ENCODE measurements at places on chromosomes 4 and X.

GRCh38 chr4:26484516-26484915 is 5.8 kb downstream of the CCKAR start:
- DNase-seq: no peak

DNA sequence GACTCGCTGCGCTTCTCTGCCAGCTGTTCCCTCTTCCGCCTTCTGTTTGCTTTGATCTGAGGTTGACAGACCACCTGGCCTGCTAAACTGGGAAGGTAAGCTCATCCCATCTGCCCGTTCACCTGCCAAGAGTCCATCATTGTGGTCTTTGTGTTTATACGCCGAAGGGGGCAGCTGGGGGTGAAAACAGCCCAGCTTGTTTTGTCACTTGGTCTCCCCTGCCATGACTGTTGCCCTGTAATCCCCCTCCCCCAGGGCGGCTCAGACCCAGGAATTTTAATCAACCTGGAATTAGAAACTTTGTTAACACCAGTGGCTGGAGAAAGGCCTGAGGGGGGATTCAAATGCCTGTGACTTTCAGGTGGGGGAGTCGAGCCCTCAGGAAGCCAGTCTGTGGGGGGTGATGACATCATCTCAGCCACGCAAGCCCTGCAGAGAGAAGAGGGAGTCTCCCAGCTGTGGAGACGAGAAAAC is 333.3 kb downstream of the BCOR start:
- DNase-seq: no peak

DNA sequence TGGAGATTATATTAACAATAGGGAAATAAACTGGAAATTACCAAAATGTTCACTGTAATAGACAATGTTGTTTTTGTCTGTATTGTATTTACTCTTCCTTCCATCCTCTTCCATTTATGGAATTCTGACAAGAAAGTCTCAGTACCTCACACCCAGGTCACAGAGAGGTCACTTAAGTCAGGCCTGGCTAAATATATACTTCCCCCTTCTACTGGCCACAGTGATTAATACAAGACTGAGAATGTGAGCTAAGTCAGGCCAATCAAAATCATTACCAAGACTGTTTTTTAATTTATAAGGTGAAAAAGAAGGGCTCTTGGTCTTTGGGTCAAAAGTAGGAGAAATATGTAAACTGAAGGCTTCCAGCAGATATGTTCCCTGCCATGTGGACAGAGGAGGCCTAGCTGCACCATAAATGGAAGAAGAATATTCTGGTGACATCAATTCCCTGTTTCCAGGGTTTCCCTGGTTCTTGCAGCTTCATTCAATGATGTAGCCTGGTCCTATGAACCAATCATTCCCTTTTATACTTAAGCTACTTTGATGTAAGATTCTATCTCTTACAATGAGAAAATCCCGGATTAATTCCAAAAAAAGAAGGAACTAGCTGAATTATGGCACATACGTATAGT is 64.3 kb downstream of the LRBA start:
- DNase-seq: no peak

- no peak for DNase-seq
Observed at GRCh38 chr4:110460074-110460746, 15.7 kb upstream of the ENPEP start.

DNA sequence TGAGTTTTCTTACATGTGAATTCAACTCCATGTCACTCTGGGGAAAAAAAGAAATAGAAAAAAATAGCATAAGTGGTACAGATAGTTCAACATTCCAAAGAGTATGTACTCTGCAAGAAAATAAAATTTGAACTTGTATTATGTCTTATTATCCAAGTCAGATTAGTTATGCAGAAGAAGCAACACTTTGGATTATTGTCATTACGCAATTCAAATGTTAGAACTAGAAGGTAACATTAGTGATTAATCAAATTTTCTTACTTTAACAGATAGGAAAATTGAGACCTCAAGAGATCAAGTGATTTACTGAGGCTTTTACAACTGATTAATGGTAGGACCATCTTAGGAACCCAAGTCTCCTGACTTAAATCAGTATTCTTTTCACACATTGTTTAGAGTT is 159.1 kb downstream of the STIM2 start:
- DNase-seq: no peak

GRCh38 chrX:39381422-39381821 is 580.2 kb downstream of the MID1IP1 start:
- DNase-seq: no peak

DNA sequence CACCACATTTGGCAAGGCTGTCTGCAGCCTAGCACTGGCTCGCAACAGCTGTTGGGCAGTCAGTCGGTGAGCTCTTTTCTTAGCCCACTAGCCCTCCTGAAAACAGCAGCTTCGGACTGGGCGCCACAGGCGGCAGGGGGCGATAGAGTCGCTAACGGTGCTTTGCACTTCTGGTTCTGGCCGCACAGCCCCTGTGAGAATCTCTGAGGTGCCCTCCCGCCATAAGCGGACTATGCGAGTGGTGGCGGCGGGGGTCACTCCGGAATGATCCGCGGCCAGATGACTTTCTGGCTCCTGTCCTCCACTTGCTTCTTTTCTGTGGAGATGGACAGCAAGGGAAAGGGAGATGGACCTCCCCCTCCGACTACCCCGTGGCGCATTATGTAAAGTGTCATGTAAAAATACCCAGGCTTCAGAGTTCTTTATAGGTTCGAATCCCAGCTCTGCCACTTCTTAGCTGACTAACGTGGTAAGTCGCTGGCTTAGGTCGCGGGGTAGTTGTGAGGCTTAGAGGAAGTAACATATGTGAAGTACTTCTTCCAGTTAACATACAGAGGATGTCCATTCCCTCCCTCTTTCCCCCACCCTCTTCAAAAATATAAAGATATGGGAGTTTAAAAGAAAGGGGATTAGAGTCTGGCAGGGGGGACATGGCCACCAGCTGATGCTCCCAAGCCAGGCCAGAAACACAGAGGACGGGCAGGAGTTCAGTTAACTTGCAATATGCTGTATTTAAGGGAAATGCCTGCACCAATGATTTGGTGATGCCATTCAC is 11.0 kb downstream of the ARHGAP36 start:
- no peak for DNase-seq

DNA sequence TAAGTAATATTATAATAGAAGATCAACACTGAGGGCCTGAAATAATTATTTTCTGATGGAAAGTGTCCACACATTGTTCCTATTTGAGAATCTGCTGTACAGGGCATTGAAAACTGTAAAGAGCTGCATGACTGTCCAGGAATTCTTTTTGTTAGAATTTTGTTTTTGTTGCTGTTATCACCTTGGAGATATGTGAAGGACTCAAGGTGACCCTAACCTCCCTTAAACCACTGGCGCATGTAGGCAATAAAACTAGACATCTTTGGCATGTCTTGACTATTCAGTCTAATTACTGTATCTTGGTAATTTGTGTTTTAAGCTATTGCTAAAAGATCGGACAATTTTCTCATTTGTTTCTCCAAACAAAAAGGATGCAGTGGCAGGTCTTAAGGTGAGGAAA is 55.5 kb upstream of the SMIM10 start:
- no peak for DNase-seq

- DNase-seq: no peak
Observed at GRCh38 chrX:80388206-80388605, 32.0 kb upstream of the TENT5D start.

DNA sequence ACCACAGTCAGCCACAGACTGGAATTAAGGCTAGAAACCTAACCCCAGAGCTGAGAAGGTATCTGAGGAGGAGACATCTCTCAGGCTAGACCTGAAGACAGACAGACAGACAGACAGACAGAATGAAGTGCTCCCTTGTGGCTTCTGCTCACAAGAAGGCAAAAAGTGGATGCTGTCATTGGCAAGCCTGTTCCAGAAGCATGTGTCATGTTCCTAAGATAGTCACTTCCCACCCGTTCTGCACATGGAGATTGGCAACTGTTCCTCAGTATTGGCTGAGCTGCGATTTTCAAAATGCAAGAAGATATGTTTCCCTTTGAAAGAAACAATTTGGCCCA is 166.4 kb downstream of the NSUN7 start:
- DNase-seq: no peak

GRCh38 chrX:50629774-50630173 is 159.1 kb upstream of the DGKK start:
- no peak for DNase-seq

- no peak for DNase-seq
Observed at GRCh38 chr4:152771741-152772533, 7.6 kb downstream of the TIGD4 start.

DNA sequence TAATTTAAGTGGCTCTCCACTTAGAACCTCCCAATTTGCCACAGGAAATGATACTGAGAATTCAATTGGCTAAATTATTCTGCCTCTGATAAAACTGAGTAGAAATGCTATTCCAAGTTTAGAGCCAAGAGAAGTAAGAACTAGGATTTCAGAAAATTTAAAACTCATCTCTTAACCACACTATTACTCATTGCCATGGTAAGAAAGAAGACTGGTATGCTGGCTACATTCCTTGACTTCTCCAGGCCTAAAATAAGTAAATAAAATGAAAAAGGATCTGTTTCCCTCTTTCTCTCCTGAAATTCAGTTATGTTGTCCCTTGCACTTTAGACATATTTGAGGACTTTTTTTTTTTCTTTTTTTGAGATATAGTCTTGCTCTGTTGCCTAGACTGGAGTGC is 23.3 kb downstream of the ZNF280C start:
- peak; percentile 22 for DNase-seq

DNA sequence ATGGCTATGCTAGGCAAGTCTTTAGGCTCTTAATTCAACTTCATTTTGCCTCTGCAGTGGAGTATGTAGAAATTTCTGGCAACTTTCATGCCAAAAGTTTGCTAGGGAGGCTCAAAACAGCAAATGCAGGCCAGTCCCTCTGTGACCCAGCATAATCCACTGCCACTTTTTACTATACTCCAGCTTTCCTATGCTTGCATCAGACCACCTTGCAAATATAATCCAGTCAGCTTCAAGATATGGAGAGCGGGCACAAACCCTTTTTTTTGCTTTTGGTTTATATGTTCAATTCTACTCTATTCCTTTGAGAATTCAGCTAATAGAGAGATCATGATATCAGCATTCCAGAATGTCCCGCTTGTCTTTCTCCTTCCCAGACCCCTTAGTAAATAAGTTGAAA is 192.0 kb upstream of the PABPC4L start:
- no peak for DNase-seq

DNA sequence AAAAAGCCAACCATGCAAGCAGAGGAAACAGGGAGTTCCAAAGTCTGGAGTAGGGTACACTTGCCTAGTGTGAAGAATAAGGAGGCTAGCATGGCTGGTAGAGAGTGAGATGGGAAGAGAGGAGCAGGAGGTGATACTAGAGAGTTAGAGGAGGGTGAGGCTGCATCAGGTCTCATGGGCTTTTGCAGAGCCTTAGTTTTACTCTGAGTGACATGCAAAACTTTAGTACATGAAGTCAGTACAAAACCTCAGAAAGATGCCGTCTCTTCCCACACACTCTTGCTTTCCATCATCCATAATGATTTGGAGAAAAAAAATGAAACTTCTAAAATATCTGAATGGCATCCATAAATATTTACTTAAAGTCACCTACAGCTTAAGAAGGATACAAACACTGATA is 5.0 kb downstream of the OPRPN start:
- DNase-seq: no peak

DNA sequence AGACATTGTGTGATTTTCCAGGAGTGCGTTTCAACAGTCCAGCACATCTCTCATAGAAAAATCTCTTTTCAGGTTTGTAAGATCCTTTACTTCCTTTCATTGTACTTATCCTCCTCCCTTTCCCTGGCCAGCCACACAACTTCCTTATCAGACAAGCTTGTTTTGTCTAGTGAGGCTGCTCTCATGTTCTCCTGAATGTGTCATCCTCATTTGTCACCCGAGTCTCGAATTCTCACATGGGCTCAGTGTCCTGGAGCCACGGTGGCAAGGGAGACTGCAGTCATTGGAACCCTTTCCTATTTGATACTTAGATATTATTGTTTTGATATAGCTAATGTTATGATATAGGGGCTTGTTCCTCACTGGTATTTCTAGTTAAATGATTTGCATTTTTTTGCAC is 16.9 kb downstream of the SYNPO2 start:
- DNase-seq: peak; percentile 35

DNA sequence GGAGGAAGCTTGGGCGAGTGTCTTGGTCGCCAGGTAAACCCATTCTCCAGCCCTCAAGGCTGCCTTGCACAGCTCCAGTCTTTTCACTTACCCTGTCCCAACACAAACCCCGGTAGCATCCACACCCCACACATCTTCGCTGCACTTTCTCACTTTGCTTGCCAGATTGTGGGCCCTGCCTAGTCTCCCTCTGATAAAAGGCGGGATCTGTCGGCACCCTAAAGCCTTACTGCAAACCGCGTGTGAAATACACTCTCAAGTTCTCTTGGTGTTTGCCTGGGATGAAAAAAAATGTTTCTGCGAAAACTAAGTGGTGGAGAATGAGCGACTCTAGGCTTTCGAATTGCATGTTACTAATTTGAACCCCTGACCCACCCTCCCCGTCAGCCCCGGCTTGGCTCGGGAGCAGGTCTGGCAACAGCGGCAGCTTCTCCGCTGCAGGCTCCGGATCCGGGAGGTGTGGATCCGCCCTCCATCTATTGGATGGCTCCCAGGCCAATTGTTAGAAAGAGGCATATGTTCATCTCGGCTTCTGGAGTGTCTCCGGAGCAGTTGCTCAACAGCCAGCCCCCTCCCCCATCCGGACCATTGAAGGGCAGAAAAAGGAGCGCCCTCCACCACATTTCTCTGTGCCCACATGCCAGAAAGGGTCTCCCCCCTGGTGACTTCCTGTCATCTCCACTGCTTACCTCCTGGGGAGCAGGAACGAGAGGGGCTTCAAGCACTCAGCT is 3.0 kb upstream of the CITED1 start:
- no peak for DNase-seq

DNA sequence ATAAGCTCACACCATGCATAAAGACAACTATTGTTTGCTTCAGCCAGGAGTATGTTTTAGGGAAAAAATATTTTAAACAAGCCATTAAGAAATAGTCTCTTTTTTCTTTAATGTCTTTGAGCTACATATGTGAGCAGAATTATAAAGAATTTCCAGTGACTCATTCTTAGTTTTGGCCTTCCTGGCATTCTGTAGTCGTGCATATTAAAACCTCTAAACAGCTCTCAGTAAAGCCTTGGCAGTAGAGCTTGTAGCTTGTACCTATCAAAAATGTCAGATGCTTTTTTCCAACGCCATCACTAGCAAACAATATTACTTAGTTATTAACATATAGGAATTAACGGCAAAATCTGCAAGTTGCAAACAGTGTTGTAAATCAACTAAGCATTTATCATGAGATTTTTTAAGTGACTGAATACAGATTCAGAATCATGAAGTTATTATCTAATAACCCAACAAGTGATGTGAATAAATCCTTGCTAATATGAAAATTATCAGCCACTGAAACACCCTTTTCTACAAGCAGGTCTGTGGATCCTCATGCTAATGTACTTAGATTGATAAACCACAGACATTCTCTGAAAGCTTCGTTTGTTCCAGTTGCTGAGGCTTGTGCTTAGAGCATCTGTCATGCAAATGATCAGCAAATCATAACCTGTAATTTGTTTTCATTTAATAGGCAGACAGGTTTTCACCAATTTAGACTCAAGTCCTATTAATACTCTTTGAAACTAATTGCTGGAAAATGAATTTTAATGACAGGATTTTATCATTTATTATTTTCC is 412.0 kb upstream of the ATOH1 start:
- no peak for DNase-seq
